HT1080 (cell line): ENCODE measurements at places on chromosomes 4 and X. TPM values are rescaled to one million over a fixed set of nuclear protein-coding genes. Genes with fewer than 3 reads are reported as not detected.
A peak's percentile ranks its signal among the peaks of the same experiment; 100 is the strongest.

DNA sequence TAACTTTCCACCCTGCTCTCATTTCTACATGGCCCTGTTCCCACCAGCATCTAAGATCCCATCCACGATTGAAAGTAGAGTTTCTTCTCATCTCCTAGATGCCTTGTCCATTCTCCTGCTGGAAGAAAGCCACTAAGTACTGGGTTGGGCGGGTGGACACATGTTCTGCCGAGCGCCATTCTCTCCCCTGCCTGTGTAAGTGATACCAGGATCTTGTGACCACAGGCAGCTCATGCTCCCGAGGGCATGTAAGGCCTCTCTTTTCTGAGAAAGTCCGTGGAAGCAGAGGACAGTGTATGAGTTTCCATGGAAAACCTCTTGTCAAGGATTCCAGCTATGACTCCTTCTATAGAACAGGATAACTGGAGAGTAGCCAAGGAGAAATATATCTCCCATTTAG is 3.3 kb upstream of the SLC25A4 start:
- peak; percentile 3 for DNase-seq

GRCh38 chr4:61203436-61203790 is 3.3 kb downstream of the ADGRL3 start:
- no peak for DNase-seq

DNA sequence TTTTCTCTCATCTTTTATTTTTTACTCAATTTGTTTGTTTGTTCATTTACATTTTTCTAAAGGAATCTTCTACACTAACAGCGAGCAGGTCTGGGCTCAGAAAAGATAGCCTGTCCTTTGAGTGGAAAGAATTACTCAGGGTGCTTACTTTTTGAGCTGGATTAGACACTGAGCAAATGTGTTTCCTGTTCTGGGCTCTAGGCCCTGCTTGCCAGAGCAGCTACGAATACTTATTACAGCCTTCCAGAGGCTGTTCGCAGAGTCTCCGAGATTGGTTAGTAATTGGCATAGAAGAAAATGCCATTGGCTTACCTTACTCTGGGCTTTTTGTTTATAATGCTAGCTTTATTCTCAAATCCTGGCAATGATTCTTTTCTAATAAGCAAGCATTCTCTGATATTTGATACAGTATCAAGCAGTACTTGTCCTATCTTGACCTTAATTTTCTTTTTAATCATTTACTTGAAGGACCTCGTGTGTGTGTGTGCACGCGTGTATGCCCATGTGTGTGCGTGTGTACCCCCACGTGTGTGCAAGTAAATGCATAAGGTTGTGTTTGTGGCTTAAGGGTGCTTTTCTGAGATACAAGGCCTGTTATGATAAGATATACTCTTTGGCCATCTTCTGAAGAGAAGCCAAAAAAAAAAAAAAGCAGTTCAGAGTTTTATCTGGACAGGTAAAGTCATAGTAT is 76.2 kb upstream of the GRXCR1 start:
- no peak for DNase-seq

- no peak for DNase-seq
These were observed 103.9 kb downstream of the PPA2 start for GRCh38 chr4:105369988-105370387.

DNA sequence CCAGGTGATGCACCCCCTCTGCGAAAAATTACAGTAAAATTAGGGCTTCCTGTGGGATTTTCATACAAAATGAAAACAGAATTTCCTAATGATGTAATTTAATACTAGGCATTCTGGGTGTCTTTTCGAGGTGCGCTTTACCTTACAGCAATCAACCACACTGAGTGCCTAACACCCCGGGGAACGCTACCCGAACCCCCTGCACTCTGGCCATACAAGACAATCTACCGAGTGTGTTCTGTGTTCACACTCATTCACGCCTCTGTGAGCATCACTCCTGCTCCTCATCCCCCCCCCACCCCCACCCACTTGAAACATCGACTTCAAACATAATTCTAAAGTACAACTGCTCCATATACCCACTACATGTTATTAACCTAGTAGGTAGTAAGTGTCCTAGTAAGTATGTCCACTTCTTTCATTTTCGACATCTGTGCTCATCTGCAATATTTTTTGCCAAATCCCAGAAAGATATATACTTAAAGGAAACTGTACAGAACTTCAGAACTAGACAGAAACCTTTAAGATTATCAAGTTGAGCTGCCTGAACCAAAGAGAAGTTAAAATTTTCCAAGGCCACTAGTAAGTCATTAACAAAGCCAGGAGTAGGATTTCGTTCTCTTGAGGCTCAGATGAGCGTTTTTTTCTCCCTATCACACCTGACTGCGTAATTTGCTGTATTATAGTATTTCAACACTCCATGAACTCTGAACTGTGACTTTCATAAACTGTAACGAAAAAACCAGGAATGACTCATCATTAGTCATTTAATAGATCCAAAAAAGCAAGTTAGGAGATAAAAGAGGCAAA is 80.0 kb downstream of the FAT1 start:
- peak; percentile 77 for DNase-seq

DNA sequence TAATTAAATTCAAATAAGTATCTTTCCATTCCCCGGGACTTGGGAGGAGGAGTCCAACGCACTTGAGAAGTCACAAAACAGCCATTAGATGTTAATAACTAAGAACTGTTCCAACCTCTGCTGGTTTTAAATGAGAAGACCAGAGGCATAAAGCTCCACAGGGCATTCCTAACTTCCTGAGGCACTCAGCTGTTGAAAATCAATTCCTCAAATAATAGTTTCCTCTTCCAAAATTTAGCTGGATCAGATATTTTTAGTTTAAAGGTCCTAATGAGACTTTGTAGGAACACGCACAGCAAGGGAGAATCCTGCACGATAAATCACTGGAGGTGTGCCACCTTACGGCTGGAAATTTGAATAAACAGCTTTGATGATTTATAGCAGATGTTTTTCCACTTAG is 504.3 kb upstream of the ZFP42 start:
- DNase-seq: no peak

DNA sequence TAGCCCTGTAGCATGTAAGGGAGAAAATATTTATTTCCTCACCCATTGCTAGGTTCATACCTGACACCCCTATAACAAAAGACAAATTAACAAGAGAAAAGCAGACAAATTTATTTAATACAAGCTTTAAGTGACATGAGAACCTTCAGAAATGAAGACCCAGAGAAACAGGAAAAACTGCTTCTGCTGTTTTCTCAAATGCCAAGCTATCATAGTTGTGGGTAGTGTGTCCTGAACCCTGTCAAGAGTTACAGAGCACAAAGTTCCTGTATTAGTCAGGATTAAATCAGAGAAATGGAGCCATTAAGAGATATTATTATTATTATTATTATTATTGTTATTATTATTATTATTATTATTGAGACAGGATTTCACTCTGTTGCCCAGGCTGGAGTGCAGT is 17.5 kb downstream of the CCDC160 start:
- DNase-seq: no peak

DNA sequence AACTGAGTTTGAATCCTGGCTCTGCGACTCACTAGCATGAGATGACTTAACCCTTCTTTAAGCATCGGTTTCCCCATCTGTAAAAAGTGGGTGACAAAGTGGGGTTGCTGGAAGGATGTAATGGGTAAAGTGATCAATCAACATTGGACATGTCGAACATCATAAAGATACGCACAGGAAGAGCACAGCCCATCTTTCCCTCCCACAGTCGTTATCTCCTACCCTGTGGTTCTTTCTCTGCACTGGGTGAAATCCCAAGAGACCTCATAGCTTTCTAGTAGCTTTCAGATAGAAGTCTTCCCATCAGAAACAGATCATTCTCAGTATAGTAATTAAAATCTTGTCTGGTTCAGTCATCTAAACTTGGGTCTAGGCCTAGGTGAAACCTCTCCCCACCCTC is 216.5 kb downstream of the CBR4 start:
- no peak for DNase-seq

DNA sequence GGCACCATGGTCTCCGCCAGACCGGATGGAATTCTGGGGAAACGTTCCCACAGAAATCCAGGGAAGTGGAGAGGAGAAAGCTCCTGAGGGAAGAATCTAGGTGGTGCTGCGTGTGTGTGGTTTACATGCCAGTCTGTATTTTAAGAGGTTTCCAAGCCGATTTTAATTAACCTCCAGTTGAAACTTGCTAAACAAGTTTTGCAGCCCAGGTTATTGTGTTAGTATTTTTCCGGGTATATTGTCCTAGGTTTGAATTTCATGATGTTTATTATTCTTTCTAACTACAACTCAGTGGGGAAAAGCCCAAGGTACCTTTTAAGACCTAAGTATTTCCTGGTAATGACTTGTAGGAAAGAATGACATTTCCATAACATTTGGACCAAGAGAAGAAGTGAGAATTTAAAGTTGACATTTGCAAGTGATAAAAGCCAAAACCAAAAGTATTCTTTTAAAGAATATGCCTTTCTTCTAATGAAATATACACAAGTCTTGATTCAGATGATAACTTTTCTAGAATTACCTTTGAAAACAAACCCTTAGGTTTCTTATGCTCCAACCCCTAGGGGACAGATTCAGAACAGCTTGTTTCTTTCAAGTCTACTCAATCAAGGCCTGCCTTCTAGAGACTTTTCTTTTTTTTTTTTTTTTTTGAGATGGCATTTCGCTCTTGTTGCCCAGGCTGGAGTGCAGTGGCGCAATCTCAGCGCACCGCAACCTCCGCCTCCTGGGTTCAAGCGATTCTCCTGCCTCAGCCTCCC is 14.6 kb downstream of the SAT1 start:
- DNase-seq: no peak

DNA sequence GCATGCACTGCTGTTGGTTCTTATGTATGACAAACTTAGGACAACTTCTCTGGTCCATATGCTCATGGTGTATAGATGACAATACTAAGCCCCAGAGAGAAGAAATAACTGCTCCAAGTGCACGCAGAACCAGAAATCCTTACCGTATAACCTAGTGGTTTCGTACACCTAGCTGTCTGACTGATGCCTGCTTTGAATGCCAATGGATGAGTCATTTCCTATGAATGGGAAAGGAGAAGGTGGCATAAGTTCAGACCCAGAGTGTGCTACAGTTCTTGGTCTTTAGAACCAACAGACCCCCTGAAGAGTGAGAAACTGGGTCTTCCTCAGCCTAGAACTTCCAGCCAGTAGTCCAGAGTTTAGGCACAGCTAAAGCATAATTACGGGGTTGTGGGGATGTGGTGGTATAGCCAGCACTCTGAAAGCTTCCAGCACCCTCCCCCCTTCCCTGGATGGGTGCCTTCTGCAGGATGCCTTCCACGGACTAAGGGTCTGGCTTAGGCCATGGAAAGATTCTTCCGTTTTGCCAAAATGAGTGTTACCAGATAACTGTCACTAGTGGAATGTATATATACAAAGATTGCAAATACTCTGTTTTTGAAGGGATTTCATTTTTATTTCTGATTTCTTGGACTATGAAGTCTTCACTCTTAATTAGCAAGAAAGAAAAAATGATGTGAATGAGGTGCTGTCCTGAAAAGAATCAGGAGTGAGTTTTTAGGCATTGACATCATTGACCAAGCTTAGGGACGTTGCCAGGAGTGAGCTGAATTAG is 84.6 kb upstream of the PACRGL start:
- DNase-seq: peak; percentile 85

DNA sequence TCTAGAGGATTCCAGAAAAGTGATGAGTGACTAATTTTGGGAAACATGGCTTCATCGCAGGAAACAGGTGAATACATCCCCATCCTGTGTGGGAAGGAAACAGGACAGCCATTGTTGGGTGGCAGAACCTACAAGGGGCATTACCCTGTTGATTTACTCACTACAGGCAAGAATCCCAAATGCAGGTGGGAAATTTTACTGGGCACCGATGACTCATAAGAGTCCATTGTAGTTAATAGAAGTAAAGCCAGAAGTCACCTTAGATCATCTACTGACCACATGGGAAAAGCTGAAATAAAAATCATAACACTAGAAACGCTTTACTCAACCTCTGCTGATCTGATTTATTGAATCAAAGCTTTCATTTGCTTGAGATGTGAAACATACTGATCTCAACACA is 136.4 kb downstream of the TRIML1 start:
- peak; percentile 41 for DNase-seq

GRCh38 chr4:59570860-59571476 is 1629.2 kb upstream of the ADGRL3 start:
- DNase-seq: no peak

Gene ODAPH
- not detected in 2 replicates for total RNA-seq

Gene SCOC
- total RNA-seq: 32.6 and 39.4 TPM in 2 replicates

Gene PAGE4
- not detected in 2 replicates for total RNA-seq

Gene BANK1
- not detected in 2 replicates for total RNA-seq

Gene FGA
- total RNA-seq: not detected in 2 replicates

Gene VSIG4
- total RNA-seq: not detected in 2 replicates
